Stimulated activated effector memory CD8-positive, alpha-beta T cell treated with anti-CD3 and anti-CD28 coated beads, Interleukin-12 subunit alpha, Interleukin-12 subunit beta, amount 100 ng/mL, for 72 hours (primary cell): ENCODE measurements at places on chromosomes 7 and 10.

- DNase-seq: no peak
Observed at GRCh38 chr10:10110844-10111490, 906.7 kb upstream of the CELF2 start.

GRCh38 chr10:129719889-129720590 is 244.0 kb downstream of the EBF3 start:
- DNase-seq: no peak

GRCh38 chr10:51918884-51919325 is 219.5 kb upstream of the CSTF2T start:
- no peak for DNase-seq

- no peak for DNase-seq
Observed at GRCh38 chr7:126635545-126635944, 617.2 kb downstream of the GRM8 start.

DNA sequence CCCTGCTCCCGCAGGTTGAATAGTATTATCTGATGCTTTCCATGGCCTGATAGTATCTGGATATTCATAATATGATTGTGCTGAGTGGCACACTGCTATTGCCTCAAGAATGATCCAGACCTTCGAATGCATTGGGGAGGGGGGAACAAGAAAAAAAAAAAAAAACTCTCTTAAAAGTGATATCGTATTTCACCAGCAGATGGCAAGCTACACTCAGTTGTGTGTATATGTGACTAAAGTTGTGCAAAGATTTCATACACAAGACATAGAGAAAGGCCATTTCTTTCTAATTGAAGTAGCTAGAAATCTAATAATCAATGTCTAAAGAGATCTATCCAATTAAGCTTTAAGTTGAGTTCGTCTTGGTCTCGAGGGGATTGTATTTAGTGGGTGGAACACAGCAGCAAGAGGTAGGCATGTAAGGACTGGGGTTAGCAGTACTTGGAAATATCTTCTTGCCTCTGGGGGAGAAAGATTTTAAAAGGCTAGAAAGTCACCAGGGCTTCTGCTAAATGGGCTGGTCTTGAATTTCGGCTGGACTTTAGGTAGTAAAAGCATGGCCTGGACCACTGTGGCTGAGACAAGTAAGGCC is 15.3 kb downstream of the SFRP4 start:
- no peak for DNase-seq

DNA sequence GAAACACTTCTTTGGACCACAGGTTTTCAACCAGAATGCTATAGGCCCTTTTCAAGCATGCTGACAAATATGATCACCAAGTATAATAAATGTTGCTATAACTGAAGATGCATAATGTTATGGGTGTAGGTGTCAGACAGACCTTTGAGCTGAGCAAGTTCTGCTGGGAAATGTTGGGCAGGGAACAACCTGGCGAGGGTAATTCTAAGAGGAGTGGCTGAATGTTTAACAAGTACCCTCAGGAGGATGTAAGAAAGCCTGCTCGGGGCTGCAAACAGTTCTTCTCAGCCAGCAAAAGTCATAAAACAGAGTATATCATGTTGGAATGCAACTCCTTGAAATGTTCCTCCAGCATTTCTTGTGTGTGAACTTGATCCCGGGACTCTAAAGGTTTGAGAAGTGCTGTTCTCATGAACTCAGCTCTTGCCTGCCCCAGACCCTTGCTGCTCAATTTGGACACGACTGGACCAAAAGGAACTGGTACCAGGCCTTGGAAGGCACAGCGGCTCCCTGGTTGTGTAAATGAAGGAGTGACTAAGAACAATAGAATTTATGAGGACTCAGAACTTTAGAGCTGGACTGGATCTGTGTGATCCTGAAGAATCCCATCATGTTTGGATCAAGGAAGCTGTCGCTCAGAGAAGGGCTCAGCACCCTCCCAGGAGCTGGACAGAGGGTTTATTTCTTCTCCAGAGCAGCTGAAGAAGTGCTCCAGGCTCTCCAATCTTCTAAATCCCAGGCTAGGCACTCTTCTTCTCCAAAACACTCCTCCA is 143.2 kb upstream of the ANK3 start:
- no peak for DNase-seq

DNA sequence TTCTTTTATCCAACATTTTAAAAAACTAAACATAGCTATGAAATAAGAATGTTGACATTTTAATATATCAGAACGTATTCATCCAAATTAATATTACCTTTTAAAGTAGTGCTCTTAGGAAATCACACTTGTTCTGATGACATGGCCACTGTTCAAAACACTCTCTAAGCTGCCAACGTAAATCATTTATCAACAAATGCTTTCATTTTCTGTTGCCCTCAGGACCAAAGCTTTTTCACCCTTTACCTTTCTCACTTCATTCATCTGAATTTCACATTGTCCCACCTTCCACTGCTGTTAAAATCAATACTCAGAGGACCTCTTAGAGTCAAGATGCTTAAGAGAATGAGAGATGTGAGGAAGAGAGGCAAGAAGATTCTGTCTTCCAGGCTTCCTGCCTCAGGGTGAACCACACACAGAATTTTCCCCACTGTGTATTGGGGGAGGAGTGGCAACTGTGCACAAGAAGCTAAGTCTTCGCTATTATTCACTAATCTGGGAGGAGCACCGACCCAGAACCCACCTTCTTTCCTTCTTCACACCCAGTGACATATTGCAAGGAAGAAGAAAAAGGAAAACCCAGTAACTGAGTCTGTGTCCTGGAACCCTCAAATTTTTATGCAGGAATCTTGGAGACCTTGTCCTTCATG is 21.0 kb downstream of the HIBADH start:
- no peak for DNase-seq

DNA sequence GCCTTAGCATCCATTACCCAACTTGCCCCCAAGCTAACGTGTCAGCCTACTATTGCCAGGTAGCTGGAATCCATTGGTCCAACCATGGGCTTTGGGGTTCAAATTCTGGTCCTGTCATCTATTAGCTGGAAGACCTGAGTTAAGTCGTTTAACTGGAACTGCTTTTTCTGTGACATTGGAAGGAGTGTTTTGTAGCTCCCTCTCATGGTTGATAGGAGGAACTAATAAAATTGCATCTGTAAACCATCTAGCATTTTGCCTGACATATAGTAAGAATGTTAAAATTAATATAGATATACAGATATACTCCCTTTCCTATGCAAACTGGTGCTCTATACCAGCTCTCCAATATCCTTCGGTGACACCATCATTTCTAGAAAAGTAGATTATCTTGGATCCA is 23.8 kb upstream of the SLF2 start:
- no peak for DNase-seq

DNA sequence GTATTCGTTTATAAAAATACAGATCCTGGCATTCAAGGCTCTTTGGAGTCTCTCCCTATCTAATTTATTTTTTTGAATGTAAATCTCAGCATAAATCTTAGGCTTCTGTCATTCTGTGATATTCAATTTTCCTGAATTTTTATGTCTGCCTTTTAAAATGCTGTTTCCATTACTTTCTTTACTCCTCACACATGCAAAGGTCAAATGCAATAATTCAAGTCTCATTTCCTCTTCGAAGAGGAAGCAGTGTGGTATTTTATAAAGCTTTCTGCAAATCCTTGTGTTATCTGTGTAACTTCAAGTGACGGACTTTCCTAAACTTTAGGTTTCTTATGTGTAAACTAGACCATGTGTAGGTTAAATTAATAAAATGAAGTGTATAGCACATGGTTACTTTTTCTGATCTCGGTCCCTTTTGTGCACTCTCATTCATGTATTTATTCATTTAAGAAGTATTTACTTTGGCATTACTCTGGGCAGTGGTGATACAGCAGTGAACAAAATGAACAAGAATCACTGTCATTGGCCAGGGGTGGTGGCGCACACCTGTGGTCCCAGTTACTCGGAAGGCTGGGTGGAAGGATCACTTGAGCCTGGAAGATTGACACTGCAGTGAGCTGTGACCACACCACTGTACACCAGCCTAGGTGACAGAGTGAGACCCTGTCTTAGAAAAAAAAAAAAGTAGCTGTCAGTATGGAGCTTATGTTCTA is 332.2 kb downstream of the EXOC4 start:
- DNase-seq: no peak

DNA sequence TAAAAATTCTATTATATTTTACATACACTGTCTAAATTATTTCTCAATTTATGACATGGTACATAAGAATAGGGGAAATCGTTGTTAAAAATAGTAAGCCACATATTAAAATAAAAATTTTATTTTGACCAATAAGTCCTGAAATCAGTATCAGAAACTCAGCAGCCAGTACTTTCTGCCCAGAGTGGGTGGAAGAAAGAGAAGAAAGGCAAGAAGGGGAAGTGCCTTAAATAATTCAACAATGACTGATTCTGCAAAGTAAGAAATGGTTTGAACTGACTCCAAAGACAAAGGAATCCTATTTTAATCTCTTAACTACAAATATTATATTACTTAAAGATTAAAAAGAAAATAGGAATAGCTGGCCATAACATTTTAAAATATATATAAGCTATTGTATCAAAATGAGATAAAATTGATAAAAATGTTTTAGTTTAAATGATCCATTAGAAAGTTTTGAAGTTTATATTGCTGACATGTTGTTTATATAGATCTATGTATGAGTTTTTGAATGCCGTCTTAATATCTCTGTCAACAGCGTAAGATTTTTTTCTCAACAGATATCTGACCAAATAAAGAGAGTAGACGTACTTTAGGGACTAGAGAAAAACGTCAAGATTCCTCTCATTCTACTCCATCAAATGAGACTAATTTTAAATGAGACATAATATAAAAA is 30.2 kb upstream of the NRCAM start:
- no peak for DNase-seq

DNA sequence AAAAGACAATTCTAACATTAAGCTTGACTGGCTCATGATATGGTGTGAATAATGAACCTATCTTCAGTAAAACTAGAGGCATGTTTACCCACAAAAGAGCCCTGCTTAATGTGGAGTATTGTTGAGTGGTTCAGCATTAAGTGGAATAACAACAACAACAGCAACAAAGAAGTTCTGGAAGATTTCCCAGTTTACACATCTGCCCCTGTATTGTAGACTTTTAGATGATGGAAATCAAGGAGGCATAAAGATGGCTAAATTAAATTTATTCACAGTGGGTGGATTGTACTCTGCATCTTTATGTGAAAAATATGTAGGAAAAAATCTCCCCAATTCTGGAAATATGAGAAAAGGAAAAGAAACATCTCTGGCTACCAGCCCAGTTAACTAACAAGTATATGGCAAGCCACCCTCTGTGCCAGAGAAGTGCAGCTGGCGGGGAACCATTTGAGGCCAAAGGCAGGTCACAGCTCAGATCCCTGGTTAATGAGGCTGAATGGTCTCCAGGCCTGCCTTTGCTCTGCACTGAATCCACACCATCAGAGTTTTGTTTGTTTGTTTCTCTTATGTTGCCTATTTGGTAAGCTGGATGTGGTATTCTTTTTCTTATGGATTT is 186.0 kb downstream of the SEMA3D start:
- no peak for DNase-seq

- DNase-seq: no peak
Observed at GRCh38 chr10:130656582-130657133, 520.5 kb downstream of the GLRX3 start.

GRCh38 chr10:8969853-8970252 is 915.4 kb downstream of the GATA3 start:
- no peak for DNase-seq

DNA sequence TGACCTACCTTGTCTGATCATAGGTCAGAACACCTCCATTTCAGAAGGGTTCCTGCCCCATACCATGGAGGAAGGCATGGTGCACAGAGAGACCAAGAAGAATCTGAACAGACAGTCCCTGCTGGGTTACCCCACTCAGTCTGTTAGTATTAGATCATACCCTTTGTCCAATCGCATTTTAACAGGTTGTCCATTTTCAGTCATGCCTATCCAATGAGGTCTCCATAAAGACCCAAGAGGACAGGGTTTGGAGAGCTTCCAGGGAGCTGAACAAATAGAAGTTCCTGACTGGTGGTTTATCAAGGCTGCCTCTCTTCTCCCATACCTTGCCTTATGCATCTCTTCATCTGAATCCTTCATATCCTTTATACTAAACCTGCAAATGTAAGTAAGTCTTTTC is 21.2 kb upstream of the SLC16A12 start:
- no peak for DNase-seq

DNA sequence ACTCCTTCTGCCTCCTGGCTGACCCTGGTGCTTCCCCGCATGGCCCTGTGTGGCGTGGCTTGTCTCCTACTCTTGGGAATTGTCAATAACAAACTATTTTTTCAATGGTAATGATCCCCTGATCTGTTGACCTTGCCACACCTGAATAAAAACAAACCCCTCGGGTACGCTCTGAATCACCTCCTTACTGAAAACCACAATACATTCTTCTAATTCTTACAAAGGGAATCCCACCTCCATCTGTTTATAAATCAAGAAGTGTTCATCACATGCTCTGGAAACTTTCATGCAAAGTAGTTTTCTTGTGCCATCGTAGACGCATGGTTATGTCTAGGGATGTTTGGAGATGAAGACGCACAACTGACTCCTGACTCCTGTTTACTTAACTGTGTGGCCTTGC is 245.8 kb downstream of the FRMD4A start:
- no peak for DNase-seq

- DNase-seq: no peak
Observed at GRCh38 chr10:35546824-35547225, 58.3 kb upstream of the GJD4 start.

DNA sequence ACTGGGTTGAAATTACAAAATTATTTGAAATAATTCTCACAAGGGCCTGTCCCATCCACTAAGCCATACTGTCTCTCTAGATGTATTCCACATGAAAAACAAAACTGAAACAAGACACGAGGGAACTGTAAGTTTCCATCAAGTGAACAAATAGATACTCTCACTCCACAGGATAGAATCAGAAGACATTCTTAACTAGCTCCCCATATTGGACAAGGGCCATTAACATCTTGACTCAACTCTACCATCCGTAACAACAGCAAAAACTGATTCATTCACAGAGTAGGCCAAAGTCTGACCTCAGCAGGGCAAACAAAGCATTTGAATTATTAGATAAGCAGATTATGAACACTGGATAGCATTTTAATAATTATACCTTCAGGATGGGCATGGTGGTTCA is 29.1 kb downstream of the UBE2H start:
- DNase-seq: no peak
